ENCODE measurements at places on chromosomes 4 and X. TPM values are rescaled to one million over a fixed set of nuclear protein-coding genes. Genes with fewer than 3 reads are reported as not detected.

Gene GPC4
- 1.0 TPM for polyA plus RNA-seq

Gene GCNA
- polyA plus RNA-seq = 0.35 TPM

Gene ZIC3
- not detected for polyA plus RNA-seq

Gene GRID2
- 0.02 TPM for polyA plus RNA-seq

Gene EMCN
- 1.8 TPM for polyA plus RNA-seq

DNA sequence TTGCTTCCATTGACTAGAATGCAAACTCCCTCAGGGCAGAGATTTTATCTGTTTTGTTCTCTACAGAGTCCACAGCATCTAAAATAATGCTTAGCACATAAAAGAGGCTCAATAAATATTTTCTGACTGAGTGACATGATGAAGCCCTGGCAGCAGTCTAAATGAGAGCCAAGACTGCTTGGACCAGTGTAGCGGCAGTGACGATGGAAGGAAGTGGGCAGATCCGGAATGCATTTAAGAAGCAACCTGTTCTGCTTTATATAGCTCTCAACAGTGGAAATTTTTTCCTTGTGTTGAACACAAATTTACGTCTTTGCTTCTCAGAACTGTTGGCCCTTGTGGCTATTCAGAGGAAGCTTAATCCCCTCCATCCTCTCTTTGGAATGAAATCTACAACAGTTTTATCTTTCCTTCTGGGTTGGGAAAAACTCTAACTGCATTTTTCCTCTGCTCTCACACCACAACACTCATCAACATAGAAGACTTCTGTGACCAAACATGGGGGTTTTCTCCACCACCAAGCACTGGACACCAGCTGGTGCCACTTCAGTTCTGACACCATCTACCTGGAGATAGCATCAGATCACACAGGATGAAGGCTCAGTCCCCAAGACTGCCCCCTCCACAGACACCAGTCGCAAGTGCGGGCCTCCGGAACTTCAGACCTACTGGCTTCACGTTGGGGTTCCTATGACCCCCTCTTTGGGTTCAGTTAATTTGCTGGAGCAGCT is 7.0 kb upstream of the BEND4 start:
- DNase-seq = no peak

- DNase-seq = peak; percentile 92
These were observed at the start of gene RNF4 for GRCh38 chr4:2468456-2469191. RNF4 (plus strand) TSS chr4:2469106; CDS start chr4:2490494, 21,388 bp downstream.

DNA sequence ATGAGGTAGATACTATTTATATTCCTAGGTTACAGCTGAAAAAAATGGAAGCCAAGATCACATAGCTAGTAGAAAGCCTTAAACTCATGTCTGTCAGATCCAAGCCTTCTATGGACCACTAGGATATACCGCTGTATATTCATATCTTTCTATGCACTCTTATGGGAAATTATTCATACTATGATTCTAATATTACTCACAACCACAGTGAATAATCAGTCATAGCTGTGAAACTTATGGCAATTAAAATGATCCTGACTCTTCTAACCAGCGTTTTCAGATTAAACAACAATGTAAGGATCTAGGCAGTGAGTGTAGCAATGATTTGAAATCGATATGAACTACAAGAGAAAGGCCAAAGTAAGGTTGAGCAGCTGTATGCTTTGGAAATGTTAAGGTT is 111.0 kb downstream of the RASGEF1B start:
- no peak for DNase-seq

DNA sequence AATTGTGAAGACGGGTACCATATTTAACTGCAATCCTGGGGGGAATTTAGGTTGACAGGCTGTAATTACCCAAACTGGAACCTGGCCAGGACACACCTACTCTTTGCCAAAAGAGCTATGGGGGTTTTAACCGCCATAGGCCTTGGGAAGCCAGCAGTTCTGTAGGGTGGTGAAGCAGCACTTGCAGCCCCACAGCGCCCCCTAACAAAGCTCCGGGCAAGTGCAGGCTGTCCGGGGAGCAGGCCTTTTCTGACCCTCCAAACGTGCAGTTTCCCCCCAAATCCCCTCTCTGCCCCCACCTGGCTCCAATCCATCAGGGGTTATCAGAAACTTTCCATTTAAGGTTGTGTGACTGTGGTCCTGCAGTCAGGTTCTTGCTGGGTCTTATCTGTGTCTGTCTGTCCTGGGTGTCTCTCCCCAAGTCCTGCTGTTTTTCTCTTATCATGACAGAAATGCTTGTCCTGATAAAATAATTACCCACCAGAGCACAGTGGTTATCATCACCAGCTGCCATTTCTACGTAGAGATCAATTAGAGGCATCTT is 350.9 kb downstream of the MID1IP1 start:
- peak; percentile 82 for DNase-seq

- no peak for DNase-seq
These were observed 27.4 kb upstream of the IRAK1 start for GRCh38 chrX:154046940-154047610.

DNA sequence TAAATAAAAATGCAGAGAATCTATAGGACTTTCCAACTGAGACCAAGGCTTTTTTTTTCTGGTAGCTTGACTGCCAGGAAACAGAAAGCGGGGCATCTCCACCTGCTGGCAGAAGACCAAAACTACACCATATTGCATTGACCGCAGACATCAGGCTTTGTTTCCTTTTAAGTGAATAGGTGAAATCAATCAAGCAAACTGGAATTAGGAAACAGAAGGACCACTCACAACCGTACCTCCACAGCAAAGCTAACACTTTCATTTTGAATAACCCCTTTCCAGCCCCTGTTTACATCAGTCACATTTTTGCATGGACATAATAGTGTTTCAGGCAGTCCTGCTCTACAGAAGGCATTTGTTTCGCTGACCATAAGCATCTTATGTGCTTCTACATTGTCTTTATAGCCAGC is 218.2 kb downstream of the IDS start:
- DNase-seq = peak; percentile 33

DNA sequence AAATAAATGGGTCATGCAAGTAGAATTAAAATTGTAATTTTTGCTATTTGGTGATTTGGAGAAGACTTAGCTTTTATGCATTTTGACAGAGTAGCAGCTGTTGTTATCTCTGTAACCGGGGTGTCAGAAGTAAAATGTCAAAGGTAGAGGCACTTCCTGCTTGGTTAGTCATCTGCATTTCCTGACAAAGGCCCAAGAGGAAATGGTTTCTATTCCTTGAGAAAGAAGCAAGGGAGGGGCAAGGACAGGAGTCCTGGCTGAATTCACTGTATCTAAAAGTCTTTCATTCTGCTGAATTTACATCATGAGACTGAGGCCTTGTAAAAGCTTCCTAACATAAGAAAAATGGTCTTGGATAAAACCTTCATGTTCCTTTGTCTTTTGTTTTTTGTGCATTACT is 550.9 kb upstream of the BOD1L1 start:
- DNase-seq = no peak

GRCh38 chrX:8663325-8663724 is 68.6 kb downstream of the ANOS1 start:
- DNase-seq = no peak

DNA sequence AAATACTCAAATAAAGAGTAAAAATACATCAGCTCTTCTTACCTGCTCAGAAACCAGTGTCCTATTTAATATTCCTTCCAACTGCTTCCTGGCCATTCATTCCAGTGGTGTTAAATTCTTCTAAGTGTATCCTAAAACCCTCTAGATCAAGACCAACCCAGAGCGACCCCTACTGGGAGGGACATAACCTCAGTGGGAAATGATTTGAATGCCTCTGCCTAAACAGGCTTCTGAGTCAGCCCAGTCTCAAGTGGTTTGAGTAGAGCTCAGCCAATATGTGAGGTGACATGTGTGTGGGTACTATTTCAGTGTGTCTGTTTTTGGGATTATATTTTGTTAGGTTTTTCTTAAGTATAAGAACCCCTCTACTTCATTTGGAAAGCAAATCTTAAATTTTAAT is 133.6 kb upstream of the ARHGEF9 start:
- no peak for DNase-seq

GRCh38 chrX:9656277-9656676 is 109.4 kb downstream of the GPR143 start:
- no peak for DNase-seq

- DNase-seq = no peak
These were observed 291.7 kb upstream of the GATB start for GRCh38 chr4:152052451-152053057.

- no peak for DNase-seq
These were observed 207.4 kb upstream of the JADE1 start for GRCh38 chr4:128601991-128602695.

GRCh38 chr4:94507708-94508107 is 56.0 kb downstream of the PDLIM5 start:
- DNase-seq = no peak

- DNase-seq = no peak
These were observed 19.0 kb downstream of the ZNF721 start for GRCh38 chr4:479972-480371.

DNA sequence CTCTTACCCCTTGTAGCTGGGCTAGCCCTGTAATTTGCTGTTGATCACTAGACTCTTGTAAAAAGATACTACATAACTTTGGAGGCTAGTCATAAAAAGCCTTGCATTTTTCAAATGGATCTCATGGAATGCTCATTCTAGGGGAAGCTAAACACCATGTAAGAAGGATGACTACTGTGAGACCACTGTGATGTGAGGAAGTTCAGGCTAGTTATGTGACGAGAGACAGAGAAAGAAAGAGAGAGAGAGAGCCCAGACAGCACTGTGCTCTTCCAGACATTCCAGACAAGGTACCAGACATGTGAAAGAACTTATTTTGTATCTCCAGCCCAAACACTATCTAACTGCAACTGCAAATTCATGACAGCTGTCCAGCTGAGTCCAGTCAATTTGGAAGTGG is 404.6 kb upstream of the PITX2 start:
- DNase-seq = no peak
